ENCODE measurements at places on chromosomes 1 and 21.

- no peak for DNase-seq
Observed at GRCh38 chr1:118862755-118863154, 125.4 kb downstream of the TBX15 start.

DNA sequence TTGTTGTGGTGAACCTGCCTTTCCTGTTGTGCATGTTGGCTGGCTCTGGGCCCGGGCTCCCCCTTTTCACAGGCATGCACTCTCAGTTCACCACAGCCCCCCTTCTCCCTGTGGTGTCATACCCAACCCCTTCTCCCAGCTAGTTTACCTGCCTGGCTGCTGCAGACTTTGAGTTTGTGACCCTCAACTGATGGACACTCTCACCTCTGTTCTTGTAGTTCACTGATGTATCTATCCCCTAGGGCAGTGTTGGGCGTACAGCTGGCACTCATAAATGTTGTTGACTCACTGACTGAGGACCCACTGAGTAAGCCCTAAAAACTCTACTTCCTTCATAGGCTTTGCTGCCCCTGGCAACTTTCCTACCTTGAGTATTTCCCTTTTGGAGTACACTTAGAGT, 54.9 kb downstream of the WDR64 start:
- DNase-seq: no peak

GRCh38 chr1:239633432-239633831, 247.1 kb downstream of the CHRM3 start:
- DNase-seq: no peak

GRCh38 chr1:2389644-2390043, 1.7 kb downstream of the MORN1 start:
- DNase-seq: no peak

DNA sequence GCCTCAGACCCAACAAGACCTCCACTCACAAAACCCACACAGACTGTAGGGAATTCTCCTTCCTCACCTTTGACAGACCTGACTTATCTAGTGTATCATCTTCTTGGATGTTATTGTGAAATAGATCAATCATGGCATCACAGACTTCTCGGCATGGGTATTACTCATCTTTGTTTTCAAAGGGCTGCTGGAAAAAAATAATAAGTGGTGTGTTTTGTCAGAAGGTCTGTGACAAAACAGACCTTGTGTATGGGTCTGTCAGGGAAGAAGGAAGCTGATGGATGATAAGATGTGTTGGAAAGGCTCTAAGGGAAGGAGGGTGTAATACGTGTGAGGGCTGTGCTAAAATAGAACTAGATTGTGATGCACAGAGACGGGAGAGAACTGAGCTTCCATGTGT, 13.9 kb upstream of the S100A7 start:
- DNase-seq: no peak

DNA sequence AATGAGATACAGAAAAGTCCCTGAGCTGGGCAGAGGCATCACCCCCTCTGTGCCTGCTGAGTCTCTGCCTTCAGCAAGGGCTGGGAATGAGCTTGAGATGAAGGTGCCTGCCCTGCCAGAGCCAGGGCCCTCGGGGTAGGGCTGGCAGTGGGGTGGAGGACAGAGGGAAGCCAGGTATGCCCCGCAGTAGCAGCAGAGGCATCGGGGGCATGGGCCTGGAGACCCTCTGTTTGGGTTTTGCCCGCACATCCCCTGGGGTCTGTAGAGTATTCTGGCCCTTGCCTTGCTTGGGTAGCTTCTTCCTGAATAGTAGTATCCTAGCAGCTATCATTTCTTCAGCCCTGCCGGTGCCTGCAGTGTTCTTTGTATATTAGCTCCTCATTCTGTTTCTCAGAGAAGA, 33.0 kb downstream of the QSOX1 start:
- DNase-seq: no peak

GRCh38 chr1:2003541-2004131, at the start of gene CFAP74:
TSS of gene CFAP74 (minus strand) at chr1:2003786. CDS start at chr1:1990956, 12,830 bp downstream.
- peak; percentile 68 for DNase-seq

- no peak for DNase-seq
Observed at GRCh38 chr1:88973520-88974137, 18.8 kb downstream of the KYAT3 start.

- no peak for DNase-seq
Observed at GRCh38 chr1:36465731-36466369, 1.7 kb upstream of the MRPS15 start.

DNA sequence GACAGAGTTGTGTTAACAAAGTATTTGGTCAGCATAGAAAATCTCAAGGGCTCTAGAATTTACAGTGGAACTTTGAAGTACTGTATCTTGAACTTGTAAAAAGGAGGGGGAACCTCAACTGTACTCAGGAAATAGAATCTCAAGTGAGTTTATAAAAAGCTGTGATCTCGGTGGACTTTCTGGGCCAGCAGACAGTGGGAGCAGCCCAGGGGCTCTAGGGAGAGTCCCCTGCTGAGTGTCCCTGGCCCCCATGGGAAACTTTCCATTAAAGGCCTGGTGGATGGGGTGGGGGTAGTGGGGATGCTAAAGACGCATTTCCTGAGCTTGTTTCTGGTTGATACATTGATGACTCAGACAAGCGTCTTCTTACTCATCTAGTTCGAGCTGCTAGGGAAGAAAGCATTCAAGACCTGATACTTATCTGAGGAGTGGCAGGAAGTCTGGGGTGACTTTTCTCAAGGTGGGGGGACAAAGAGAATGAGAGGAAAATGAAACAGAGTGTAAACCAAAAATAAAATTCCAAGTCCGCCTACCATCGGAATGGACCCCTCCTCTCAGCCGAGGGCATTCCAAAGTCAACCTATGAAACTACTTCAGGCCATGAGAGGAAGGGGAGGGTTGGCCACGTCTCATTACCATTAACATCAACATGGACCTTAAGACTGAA, 65.5 kb downstream of the NID1 start:
- no peak for DNase-seq
